ENCODE measurements at places on chromosomes 2 and 18.

DNA sequence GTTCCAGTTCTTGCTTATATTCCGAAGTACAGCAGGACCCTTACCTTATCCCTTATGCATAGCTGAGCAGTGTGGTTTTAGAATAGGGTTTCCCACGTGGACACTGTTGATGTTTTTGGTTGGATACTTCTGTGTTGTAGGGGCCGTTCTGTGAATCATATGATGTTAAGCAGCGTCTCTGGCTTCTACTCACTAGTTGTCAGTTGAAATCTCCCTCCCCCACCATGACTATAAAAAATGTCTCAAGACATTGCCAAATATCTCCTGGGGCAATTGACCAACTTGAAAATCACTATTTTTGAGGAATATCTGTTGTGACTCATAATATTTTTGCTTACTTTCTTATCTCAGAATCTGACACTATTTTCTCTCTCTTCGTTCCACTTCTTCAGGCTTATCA is 713.7 kb downstream of the TSN start:
- DNase-seq = no peak

GRCh38 chr18:23951206-23951605 is 63.3 kb upstream of the TTC39C start:
- no peak for DNase-seq

DNA sequence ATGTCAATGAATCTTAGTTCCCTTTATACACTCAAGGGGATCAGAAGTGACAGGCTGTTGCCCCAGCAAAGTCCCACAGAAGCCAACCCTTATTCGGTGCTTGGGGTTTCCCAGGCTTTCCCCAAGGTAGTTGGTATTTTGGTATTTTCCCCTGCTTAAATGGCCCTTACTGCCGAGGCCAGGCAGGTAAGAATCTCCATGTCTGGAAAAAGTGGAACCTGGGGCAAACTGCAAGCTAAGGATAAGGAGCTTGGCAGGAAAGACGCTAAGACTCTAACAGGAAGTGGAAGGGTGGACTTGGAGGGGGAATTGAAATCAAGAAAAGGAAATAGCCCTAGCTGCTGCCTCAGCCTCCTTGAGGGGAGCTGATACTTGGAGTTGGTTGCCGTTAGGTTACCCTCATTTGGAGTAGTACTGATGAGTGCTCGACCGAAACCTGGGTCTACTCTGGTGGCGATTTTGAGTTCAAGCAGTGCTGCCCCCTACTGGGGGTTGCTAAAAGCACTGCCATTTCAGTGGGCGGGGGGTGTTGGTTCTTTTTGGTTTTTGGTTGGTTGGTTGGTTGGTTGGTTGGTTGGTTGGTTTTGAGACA is 3.3 kb upstream of the GPBAR1 start:
- DNase-seq = no peak

GRCh38 chr2:31598694-31599093 is 18.0 kb upstream of the SRD5A2 start:
- no peak for DNase-seq

DNA sequence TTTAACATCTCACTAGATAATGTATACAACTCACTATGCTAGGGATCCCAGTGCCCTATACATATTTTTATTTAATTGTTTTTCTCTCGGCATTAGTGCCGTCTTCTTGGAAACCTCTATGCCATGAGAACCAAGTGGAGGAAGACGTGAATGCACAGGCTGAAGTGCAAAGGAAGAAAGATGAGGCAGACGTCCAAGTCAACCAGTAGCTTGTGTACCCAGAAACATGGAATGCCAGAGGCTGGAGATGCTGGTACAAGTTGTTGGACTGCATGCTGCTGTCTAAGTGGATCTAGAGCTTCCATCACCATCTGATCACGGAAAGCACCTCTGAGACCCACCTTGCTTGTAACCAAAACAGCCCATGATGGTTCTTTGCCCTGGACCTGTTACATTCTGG is 12.5 kb upstream of the GEMIN6 start:
- no peak for DNase-seq

- DNase-seq = peak; percentile 10
Measured at GRCh38 chr2:218857371-218858137, 2.1 kb upstream of the WNT6 start.

DNA sequence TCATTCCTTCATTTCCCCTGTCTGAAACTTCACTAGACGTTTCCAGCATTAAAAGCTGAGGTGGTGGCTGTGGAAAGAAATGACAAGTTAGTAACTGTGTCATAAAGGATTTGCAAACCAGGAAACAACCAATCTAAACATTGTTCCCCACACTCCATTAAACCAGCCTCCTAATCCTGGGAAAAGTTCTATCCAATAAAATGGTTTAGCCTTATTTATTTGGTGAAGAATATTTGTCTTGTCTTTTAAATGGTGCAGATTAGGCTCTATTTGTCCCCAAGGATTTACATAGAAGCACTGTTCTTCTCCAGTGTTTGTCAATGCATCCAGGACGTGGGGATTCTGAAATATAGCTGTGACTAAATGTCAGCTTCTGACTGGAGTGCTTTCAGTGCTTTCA is 10.5 kb upstream of the DPP4 start:
- no peak for DNase-seq

- DNase-seq = no peak
Measured at GRCh38 chr2:61436092-61436491, 34.8 kb downstream of the USP34 start.

GRCh38 chr2:111139637-111140317 is 19.1 kb downstream of the BCL2L11 start:
- DNase-seq = no peak

GRCh38 chr2:11872247-11872947 is 126.0 kb downstream of the LPIN1 start:
- DNase-seq = no peak

- DNase-seq = no peak
Measured at GRCh38 chr2:774436-774835, 97.2 kb upstream of the TMEM18 start.

- no peak for DNase-seq
Measured at GRCh38 chr2:12759248-12759647, 42.5 kb downstream of the TRIB2 start.

DNA sequence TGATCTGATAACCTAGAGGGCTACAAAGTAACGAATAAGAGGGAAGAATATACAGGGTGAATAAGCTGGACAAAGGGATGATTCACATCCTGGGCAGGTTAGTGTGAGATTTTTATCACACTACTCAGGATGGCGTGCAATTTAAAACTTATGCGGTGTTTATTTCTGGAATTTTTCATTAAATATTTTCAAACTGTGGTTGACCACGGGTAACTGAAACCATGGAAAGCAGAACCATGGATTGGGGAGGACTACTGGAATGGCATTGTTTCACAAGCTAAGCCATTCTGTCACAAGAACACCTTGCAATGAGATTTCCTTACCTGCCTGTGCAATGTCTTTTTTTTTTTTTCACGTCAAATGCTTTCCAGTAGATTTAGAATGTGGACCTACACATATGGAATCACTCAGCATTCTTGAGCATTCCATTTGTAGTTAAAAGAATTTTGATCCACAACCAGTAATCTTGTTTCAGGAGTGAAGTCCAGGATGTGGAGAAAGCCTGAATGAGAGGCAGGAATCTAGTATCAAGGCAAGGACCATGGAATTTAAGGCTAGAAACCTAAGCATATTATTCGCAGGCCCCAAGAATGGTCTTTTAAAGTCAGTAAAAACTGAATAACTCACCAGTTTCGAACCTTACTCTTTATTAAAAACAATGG is 8.0 kb upstream of the CDK15 start:
- no peak for DNase-seq

GRCh38 chr2:235978022-235978421 is 190.2 kb downstream of the GBX2 start:
- DNase-seq = no peak

DNA sequence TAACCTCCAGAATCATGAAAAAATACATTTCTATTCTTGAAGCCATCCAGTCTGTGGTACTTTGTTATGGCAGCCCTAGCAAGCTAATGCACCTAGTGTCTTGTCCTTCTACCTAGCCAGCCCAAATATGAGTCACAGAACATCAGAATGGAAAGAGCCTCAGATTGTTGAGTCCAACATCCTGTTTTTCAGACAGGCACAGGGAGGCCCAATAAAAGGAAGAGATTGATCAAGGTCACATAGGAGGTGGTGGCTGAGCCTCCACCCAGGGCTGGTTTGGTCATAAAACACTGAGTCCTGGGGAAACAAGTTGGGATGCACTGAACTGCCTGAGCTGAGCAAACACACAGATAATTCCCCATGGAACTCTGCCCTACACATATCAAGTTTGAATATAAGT is 195.5 kb downstream of the TTC32 start:
- no peak for DNase-seq

- no peak for DNase-seq
Measured at GRCh38 chr2:237818066-237818473, 19.5 kb downstream of the RBM44 start.

- DNase-seq = peak; percentile 11
Measured at GRCh38 chr18:51668101-51668500, 470.6 kb upstream of the MEX3C start.

- DNase-seq = no peak
Measured at GRCh38 chr2:10780491-10780820, 32.1 kb downstream of the PDIA6 start.

GRCh38 chr2:206873423-206873822 is 65.9 kb upstream of the CPO start:
- DNase-seq = no peak

GRCh38 chr2:188645986-188646385 is 328.2 kb upstream of the COL3A1 start:
- DNase-seq = no peak

GRCh38 chr18:33630476-33630875 is 52.5 kb downstream of the ASXL3 start:
- no peak for DNase-seq

DNA sequence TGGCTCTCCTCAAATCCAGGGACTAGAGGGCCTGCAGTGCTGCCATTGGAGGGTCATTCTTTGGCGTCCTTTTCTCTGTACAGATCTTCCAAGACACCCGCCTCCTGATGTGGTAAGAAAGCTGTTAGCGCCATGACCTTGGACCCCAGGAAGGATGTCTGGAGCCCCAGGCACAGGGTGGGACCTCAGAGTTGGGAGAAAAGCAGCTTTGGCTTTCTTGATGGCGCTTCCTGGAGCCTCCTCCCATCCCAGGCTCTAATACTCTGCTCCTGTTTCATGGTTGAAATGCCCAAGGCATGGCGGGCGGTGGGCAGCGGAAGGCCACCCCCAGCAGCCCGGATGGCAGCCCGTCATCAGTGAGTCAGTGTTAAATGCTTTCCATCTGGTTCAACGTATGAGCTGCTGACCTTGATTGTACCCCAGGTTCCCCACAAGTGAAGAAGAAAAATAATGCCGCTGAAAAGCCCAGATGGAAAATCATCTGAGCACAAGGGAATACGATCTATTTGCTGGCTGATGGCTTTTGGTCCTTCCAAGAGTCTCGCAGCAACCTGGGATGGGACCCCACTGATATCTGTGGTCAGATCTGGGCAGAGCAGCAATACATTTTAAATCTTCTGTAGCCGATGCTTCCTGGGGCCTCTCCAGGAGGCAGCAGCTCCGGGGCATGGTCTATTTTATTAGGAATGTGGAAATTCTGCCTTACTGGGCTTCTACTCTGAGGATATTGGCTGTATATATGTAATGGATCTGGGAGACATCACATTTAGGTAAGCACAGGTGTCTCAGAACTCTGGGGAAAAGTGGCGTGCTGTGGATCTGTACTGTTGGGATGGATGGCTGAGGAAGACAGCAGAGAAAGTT is 15.1 kb downstream of the ACKR3 start:
- DNase-seq = no peak

GRCh38 chr18:9029131-9029530 is 73.4 kb upstream of the NDUFV2 start:
- no peak for DNase-seq

DNA sequence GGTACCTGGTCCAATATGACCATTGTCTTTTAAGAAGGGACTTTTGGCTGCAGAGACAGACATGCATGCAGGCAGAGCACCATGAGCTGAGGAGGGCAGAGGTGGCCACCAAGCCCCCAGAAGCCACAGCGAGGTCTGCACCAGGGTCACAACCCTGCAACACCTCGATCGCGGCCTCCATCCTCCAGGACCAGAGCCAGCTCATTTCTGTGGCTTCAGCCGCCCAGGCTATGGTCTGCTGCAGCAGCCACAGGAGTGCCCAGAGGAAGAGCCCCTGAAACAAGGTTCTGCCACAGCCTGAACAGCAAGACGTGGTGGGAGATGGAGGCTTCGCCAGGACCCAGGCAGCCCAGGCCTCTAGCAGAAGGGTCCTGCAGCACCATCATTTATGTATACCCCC is 53.9 kb downstream of the ANKMY1 start:
- no peak for DNase-seq

DNA sequence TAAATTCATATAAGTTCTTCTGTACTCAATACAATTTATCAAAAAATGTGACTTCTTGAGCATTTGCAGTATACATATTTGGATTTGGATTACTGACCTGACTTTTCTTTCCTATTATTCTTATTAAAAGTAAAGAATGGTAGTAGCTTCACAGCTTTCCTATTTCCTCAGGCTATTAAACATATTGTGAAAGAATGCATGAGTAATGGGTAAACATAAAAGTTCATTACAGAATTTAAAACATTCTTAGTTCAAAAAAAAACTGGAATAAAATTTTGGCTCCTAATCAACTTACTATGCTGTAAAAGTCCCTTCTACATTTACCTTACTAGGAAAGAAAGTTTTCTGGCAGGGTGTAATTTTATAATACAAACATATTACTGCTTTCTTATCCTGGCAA is 27.3 kb upstream of the C2orf66 start:
- no peak for DNase-seq

DNA sequence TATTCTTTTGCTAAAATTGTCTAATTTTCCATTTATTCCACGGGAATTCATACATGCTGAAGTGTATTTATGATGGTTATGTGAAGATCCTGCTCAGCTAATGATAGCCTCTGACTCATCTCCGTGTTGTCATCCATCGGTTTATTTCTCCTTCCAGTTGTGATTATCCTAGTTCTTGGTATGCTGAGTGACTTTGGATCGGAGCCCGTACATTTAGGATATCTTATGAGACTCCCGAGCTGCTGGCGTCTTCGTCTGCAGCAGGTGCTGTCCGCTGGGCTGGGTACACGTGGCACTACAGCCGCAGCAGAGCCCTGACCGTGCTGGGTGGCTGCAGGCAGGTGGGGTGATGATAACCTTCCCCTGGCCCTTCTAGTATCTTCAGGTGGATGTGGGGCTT is 40.1 kb upstream of the GALR1 start:
- no peak for DNase-seq

GRCh38 chr18:11721720-11722119 is 32.7 kb downstream of the GNAL start:
- DNase-seq = no peak

DNA sequence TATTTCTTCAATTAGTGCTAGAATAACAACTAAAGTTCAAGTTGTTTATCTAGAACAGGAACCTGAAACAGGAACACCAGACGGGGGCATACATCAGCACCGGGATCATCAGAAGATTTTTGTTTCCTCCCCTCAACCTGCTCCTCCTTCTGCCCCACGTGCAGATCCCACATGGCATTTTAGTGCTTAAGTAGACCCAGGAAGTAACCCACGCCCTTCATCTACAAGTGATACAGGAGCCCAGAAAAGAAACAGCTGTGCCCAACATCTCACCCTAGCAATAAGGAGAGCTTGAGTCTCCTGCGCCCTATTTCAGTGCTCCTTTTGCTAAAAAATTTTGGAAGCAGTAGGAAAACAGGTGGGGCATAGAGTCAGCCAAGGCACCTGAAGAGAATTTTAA is 5.2 kb downstream of the ZNF385B start:
- no peak for DNase-seq

Measured in DMS 273 treated with DMSO at 0.1 percent for 48 hours (cell line).